Effector memory CD4-positive, alpha-beta T cell (primary cell): ENCODE measurements at places on chromosomes 12 and 14.

- H3K4me3 ChIP-seq = no peak overlapping the region
- DNase-seq = no peak
- H3K4me1 ChIP-seq = no peaks in the 10 kb centered on the region
- no peak overlapping the region for H3K27ac ChIP-seq
These were observed 380.9 kb upstream of the STXBP6 start for GRCh38 chr14:25430808-25431207.

DNA sequence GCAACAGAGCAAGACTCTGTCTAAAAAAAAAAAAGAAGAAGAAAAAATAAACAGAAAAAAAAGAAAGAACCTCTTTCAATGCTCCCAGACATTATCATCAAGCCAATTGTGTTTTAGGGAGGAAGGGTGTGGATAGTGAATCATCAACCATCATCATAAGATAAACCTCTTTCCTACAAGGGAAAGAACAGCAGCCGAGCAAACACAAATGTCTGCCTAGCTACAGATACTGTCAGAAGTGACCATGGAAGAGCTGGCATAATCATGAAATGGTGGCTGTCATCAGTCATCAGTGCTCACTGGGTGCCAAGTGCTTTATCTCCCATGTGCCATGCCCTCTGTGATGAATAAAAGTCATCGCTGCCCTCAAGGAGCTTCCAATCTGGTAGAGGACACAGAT is 46.6 kb downstream of the SLC17A8 start:
- H3K36me3 ChIP-seq = no peaks in the 10 kb centered on the region
- H3K27me3 ChIP-seq = no peaks in the 10 kb centered on the region
- H3K4me3 ChIP-seq = no peak overlapping the region
- no peak for DNase-seq
- H3K4me1 ChIP-seq = no peaks in the 10 kb centered on the region

DNA sequence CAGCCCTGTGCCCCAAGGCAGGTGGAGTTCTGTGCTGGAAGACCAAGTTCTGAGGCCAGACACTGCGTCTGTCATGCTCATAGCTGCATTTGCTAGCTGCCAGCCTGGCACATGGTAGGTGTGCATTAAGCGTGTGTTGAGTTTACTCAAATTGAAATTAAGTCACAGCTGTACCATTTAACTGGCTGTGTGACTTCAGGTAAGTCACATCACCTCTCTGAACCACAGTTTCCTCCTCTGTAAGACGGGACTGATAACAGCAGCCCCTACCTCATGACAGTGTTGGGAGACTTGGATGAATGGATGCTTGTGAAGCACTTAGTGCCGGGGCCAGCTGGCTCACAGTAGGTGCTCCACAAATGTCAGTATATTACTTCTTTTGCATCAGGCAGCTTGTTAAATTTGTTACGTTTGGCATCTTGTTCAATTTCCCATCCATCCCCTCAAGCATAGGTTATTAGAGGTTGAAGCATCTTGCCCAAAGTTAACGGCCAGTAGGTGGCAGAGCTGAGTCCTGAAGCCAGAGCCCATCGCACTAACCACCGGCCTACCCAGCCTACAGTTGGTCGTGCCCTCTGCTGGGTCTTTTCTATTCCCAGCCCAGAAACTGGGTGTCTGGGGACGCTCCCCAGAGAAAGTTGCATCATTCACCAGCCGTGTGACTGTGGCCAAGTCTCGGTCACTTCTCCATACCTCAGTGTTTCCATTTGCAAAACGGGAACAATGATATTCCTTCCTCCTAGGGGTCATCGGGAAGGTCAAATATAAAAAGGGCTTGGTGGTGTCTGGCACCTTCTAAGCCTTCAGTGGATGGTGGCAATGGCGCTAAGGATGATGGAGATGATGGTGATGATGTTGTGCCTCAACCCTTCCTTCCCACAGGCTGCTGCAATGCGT is 4.5 kb downstream of the DAO start:
- peak; percentile 53 for DNase-seq
- H3K4me3 ChIP-seq = no peak overlapping the region
- H3K36me3 ChIP-seq = no peaks in the 10 kb centered on the region

DNA sequence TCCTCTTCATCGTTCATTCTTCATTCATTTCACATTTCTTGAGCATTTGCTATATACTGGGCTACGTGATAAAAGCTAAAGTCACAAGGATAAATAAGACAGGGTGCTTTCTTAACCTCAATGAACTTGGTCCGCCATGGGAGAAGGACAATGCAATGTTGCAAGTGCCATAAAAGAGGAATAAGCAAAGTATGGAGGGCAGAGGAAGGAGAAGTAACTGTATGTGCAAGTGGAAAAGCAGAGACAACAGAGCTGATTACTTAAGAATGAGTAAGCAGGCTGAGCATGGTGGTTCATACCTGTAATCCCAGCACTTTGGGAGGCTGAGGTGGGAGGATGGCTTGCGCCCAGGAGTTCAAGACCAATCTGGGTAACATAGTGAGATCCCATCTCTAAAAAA is 14.4 kb downstream of the AREL1 start:
- H3K4me1 ChIP-seq = no peaks in the 10 kb centered on the region
- H3K36me3 ChIP-seq = peaks cover 8% of the 10 kb centered on the region
- H3K27ac ChIP-seq = no peak overlapping the region
- no peak for DNase-seq
- H3K4me3 ChIP-seq = no peak overlapping the region

DNA sequence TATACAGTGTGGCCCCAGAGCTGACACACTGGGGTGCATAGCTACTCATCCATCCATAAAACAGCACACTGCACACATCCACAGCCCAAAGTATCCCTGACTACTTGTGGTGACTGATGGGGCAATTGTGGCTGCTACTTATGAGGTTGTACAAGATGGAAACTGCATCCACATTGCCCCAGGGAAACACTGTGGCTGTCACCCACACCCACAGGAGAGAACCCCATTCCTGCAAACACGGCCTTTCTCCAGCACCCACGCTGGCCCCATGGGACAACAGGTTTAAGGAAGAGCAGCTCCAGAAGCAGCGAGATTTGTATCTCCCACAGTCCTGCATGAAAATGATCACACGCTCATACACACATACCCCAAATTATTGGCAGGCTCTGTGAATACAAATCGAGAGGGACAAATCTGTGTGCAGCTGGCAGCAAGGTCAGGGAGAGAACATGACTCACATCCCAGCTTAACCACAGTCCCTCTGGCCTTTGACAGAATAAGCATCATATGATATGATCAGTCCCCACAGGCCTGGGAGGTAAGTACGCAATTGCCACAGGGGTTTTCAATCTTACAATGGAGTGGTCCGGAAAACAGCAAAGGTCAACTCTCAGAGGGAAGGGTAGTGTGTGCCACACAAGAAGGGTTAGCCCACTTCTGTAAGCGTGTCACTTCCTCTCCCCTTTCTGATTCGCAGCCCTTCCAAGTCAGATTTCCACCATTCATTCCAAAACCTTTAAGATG is 61.9 kb downstream of the ESR2 start:
- no peaks in the 10 kb centered on the region for H3K4me1 ChIP-seq
- no peaks in the 10 kb centered on the region for H3K27me3 ChIP-seq
- no peak for DNase-seq

DNA sequence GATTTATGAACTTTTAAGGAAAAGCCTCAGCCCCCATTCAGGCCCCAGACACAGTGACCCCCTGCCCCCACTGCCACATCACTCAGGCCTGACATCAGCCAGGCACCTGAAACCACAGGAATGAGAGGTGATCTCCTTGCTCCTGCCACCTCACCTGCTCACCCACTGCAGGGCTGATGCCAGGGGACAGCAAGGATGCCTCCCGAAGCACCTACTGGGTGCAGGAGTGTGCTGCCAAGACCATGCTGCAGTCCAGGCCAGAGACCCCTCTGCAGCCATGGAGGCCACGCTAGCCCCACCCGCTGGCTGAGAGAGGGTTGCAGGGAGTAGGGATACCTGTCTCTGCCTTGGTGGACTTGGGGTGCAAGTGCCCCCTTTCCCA is 18.6 kb upstream of the KRT7 start:
- no peak overlapping the region for H3K4me3 ChIP-seq
- no peak for DNase-seq
- no peaks in the 10 kb centered on the region for H3K27me3 ChIP-seq
- no peaks in the 10 kb centered on the region for H3K36me3 ChIP-seq
- H3K27ac ChIP-seq = no peak overlapping the region

DNA sequence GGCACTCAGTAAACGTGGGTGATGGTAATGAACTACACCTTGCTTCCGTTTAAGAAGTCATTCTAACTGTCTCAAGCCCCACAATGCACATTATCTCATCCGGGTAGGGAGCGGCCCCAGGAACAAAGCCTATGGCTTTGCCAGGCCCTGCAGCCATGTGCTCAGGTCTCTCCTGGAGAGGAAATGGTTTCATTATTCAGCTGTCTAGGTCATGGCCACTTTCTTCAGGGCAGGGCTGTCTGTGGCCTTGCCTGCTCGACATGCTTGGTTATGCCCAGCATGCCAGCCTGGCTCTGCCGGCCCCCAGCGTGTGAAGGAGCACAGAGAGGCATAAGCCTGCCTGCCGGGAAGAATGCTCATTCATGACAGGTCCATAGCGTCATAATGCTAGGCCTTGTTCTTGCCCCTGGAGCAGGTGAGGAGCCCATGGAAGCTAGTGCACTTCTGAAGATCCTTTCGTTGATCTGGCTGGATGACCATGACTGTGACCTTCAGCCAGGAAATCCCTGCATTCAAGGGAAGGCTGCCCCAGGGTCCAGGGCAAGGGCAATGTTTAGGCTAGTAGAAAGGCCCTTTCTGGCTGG is 26.3 kb upstream of the FOS start:
- H3K27me3 ChIP-seq = no peaks in the 10 kb centered on the region
- no peaks in the 10 kb centered on the region for H3K36me3 ChIP-seq
- peaks cover 35% of the 10 kb centered on the region for H3K4me1 ChIP-seq
- DNase-seq = no peak
- H3K4me3 ChIP-seq = no peak overlapping the region

GRCh38 chr12:4450551-4451112 is 5.0 kb upstream of the FGF6 start:
- H3K36me3 ChIP-seq = no peaks in the 10 kb centered on the region
- no peaks in the 10 kb centered on the region for H3K4me1 ChIP-seq
- DNase-seq = no peak
- H3K4me3 ChIP-seq = no peak overlapping the region
- H3K27ac ChIP-seq = no peak overlapping the region
